ENCODE measurements at places on chromosomes 16 and 17.

GRCh38 chr16:23406546-23407240, 46.3 kb downstream of the COG7 start:
- DNase-seq = no peak

- no peak for DNase-seq
Observed at GRCh38 chr17:74833501-74834377, 25.9 kb downstream of the GRIN2C start.

GRCh38 chr16:85778873-85779272, 20.5 kb downstream of the EMC8 start:
- DNase-seq = no peak

DNA sequence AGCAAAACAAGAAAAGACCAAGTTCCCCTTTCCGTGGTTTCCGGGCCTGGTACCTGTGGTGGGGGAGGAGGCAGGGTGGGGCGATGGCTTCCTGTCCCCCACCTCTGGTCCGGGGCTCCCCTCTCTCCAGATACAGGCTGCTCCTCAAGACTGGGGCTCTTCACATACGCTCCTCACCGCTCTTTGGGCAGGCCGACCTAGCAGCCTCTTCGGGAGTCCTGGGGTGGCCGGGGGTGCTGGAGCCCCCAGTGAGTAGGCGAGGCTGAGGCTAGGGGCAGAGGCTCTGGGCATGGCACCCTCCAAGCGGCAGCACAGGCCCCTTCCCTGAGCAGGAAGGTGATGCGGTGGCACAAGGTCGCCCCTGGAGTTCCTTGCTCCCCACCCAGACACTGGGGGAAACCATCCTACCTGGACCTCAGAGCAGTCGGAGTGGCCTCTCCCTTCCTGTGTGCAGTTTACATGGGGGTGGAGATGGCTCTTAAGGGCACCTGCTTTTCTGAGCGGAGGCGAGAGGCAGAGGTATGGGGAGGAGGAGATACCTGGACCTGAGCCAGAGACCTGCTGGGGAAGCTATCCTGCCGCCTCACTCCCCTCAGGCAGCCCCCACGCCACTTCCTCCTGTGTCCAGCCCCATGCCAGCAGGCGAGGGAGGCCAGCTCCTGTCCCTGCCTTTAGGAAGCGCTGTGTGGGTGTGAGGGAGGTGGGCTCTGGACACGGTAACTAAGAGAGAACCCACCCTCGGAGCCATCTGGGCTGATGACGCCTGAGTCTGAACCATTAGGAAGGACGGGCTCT, 891 bp downstream of the CORO1A start:
- no peak for DNase-seq

DNA sequence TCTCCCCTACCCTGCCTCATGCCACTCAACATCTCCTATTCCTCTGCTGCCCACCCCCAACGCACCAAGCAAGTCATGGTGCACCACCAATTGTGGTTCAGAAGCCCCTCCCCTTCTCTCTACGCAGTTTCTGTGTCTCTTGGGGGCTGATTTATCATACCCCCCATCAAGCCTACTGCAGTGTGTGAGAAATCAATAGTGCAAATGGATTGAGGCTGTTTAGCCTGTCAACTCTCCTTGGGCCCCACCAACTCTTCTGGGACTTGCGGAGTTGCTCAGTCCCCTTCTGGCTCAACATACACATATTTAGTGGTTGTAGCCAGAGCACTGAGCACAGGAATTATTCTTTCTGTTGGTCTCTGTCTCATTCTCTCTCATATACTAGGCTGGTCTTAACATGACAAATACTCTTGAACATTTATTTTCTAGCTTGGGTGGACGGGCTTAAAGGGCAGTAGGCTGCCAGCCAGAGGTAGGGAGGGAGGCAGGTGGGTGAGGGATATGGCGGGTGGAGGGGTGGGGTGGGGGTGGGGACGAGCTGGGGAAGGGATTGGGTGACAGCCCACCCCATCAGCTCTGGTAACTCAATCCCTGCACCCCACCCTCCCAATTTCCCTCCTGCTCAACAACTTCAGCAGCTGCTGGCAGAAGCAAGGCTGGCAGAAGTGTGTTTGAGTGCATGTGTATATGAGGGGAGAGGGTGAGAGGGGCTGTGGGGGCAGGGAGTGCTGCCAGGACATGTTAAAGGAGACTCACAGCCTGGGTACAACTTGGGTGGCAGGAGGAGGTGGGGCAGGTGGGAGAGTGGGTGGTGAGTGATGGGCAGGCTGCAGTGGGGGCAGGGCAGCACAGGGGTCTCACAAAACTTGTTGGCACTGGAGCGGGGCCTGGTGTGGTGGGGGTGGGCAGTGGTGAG, 4.9 kb downstream of the RARA start:
- no peak for DNase-seq

DNA sequence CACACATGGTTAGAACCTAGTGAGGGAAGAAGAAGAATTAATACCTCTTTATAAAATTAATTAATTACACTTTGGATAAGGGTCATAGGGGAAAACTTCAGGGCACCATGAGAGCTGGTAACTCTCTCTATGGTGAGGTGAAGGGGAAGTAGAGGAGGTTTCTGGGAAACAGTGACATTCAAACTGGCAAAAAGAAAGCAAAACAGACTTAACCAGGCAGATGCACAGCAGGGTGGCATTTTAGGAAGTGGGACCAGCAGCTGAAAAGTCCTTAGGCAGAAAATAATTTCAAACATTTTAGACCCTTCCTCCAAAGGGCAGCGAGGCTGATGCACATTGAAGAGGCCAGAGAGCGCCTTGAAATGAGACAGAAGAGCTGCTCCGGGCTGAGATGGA, 157.8 kb downstream of the CDH13 start:
- DNase-seq = no peak

GRCh38 chr16:84746875-84747274, 47.1 kb downstream of the USP10 start:
- no peak for DNase-seq

DNA sequence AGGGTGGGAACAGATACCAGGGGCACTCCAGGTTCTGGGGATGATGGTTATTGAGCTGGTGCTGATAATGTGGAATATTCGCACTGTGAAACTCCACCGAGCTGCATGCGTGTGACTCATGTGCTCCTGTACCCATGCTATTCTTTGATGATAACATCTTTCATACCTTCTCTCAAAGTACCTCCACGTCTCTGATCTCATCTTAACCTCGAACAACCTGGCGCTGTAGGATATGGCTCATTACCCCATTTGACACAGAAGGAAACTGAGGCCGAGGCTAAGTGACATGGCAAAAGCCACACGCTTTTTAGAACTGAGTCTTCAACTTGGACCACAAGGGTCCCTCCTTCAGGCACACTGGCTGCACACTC, 30.2 kb upstream of the MRPS23 start:
- no peak for DNase-seq

- no peak for DNase-seq
Observed at GRCh38 chr17:10633738-10634379, 23.2 kb downstream of the MYH3 start.

DNA sequence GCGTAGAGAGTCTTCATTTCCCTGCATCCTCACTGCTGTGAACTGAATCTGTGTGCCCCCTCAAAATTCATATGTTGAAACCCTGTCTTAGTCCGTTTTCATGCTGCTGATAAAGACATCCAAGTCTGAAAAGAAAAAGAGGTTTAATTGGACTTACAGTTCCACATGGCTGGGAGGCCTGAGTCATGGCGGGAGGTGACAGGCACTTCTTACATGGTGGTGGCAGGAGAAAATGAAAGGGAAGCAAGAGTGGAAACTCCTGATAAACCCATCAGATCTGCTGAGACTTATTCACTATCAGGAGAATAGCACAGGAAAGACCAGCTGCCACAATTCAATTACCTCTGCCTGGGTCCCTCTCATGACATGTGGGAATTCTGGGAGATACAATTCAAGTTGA, 3.1 kb upstream of the CCDC42 start:
- no peak for DNase-seq

- no peak for DNase-seq
Observed at GRCh38 chr17:33981711-33982601, 273.1 kb upstream of the CCL2 start.

DNA sequence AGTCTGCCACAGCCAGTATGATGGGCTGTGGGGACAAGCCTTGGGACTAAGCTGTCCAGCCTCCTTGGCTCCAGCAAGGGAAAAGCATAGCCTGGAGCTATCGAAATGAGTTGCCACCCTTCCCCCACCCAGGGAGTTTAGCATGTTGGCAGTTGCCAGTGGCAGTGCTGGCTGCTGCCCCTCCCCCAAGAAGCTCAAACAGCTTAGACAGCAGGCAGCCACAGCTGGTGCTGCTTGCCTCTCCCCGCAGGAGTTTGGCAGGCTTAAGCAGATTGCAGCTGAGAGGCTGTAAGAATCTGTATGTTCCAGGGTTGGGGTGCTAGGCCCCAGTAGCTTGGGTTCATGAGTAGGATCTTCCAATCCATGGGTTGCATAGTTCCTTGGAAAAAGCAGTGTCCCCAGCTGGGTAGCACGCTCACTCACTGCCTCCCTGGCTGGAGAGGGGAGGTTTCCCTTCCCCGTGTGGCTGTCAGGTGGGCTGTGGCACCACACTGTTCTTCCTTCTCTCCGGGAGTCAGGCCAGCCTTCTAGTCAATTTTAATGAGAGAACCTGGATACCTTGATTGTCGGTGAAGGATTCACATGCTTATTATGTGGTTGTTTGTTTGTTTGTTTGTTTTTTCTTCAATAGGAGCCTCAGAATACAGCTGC, 506.1 kb downstream of the CDH11 start:
- DNase-seq = peak; percentile 87

GRCh38 chr16:3022684-3023414, 893 bp downstream of the HCFC1R1 start:
- DNase-seq = no peak

- DNase-seq = no peak
Observed at GRCh38 chr17:66431910-66432309, 129.5 kb downstream of the PRKCA start.

GRCh38 chr16:11698271-11698689, 30.0 kb downstream of the SNN start:
- DNase-seq = no peak

DNA sequence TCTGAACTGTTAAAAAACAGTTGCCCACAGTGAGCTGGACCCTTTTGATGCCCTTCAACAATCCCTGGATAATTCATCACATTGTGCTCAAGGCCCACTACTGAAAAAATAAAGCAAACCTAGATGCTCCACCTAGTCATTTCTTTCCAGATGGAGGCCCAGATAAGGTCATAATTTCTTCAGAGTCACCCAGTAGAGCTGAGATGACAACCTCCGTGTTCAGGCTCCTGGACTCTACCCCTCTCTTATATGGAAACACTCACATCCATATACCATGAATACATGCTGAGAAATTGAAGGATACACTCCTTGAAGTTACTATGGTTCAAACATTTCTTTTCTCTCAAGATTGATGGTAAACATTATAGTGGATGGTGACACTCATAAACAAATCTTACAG, 2.7 kb upstream of the ABCA3 start:
- no peak for DNase-seq

DNA sequence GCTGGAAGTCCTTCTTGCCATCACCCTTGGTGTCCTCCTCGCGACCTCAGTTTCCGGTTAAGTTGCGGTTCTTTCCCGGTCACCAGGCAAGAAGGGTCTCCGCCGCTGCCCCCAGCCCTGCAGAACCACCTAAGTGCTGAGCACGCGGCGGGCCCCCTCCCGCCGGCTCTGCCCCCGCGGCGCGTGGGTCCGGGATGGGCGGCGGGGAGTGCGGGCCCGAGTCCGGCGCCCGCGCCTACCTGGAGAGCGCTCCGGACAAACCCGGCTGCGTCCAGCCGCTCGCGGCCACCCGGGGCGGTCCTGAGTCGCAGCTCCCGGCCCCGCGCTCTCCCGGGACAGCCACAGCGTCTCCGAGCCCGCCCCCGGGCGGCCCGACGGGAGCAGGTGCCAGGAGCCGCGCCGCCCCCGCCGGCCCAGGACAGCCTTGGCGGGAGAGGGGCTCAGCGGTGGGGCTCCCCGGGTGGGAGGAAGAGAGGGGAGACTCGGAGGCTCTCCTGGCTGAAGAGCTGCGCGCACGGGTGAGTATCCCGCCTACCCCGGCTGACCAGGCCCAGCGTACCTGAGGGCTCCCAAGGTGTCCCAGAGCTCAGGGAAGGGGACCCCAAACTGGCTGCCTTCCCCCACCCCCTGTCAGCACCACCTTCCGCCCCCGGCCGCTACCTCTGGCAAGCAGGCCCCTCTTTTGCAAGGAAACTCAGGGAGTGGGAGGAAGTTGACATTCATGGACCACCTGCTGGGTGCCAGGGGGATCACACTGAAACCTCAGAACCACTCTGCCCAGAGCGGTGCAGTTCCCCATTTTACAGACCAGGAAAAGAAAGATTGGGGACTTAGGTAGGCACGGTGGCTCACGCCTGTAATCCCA, 22.2 kb upstream of the C17orf113 start:
- no peak for DNase-seq

DNA sequence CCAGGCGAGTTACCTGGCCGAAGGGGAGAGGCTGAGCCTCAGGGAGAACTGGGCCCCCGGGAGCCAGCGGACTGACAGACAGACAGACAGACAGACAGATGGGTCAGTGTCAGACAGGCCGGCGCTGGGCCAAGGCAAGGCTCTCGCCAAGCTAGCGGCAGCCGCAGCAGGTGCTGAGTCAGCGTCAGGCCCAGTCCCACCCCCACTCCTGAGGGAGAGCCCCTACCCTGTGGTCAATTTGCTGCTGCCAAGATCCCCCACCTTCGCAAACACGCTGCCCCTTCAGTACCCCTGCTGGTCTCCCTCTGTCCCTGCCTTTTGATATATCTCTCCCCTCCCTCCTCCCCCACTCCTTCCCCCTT, 1.5 kb downstream of the FGF11 start:
- no peak for DNase-seq

- DNase-seq = no peak
Observed at GRCh38 chr16:27918755-27919154, 144.8 kb downstream of the GSG1L start.

GRCh38 chr16:2333231-2333630, 7.3 kb downstream of the ABCA3 start:
- DNase-seq = no peak

DNA sequence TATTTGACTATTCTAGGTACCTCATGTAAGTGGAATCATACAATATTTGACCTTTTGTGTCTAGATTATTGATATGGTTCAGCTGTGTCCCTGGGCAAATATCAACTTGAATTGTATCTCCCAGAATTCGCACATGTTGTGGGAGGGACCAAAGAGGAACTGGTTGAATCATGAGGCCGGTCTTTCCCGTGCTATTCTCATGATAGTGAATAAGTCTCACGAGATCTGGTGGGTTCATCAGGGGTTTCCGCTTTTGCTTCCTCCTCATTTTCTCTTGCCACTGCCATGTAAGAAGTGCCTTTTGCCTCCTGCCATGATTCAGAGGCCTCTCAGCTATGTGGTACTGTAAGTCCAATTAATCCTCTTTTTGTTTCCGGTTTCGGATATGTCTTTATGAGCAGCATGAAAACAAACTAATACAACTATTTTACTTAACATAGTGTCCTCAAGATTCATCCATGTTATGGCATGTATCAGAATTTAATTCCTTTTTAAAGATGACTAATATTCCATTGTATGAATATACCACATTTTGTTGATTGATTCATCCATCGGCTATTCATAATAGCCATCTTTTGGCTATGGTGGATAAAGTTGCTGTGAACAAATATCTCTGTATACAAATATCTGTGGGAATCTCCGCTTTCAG, 129.1 kb downstream of the FTO start:
- DNase-seq = no peak

- DNase-seq = no peak
Observed at GRCh38 chr16:30641378-30641982, 9.3 kb upstream of the PRR14 start.

- no peak for DNase-seq
Observed at GRCh38 chr16:86494565-86495356, 15.6 kb upstream of the FOXF1 start.

Measured in NCI-H446 (cell line).